ENCODE measurements at places on chromosomes 2 and 18.

DNA sequence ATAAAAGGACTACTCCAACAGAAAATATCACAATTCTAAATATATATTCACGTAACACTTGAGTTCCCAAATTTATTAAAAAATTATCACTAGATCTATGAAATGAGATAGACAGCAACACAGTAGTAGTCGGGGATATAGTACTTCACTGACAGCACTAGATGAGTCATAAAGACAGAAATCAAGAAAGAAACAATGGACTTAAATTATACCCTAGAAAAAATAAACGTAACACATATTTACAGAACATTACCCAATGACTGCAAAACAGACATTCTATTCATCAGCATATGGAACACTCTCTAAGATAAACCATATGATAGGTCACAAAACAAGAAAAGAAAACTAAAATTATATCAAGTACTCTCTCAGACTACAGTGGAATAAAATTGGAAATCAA lies 429.4 kb downstream of the MBD2 start:
- no peak for DNase-seq

GRCh38 chr2:211351987-211352386 lies 795.6 kb downstream of the CPS1 start:
- no peak for DNase-seq

DNA sequence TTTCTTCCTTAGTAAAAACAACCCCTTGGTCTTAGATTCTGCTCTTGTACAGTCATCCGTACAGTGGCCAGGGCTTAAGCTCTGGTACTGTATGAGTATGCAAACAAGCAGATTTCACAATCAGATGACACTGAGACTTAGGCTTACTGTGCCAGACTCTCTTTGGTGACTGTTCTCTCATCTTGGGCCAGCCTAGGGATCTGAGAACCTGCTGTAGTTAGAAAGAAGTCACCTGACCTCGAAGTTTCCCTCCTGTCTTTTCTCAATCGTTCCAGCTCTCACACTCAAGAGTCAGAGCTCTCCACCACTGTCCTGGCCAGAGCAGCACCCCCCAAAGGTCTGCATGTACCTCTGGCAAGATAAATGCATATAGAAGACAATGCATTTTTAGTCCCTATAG lies 63.2 kb downstream of the ZEB2 start:
- no peak for DNase-seq

GRCh38 chr2:126839796-126840195 lies 58.9 kb upstream of the TEX51 start:
- no peak for DNase-seq

DNA sequence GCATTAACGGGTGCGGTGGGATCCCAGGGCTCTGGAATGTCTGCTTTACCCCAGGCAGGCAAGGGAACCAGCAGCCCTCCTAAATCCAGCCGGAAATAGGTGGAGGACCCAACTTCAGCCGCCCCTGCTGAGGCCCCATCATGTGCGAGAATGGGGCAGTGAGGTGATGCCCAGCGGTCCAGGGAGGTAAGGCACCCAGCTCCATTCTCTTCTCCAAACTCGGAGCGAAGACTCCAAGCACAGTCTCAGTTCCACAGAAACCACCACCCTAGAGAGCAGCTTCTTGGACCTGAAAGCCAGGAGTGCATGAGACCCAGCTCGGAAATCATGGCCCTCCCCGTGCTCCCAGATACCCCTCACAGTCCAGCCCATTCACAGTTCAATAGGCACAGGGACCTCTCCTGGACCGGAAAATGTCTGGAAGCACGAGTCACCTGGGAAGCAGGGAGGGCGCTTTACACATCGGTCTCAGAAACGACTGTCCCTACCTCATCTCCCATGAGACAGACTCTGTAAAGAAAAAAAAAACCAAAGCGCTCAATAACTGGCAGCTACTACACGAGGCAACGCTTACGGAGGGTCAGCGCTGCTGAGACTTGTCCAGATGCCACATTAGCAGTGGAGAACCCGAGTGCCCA lies 2.0 kb downstream of the SDC1 start:
- DNase-seq = no peak

GRCh38 chr2:206708286-206708685 lies 9.9 kb downstream of the DYTN start:
- no peak for DNase-seq

DNA sequence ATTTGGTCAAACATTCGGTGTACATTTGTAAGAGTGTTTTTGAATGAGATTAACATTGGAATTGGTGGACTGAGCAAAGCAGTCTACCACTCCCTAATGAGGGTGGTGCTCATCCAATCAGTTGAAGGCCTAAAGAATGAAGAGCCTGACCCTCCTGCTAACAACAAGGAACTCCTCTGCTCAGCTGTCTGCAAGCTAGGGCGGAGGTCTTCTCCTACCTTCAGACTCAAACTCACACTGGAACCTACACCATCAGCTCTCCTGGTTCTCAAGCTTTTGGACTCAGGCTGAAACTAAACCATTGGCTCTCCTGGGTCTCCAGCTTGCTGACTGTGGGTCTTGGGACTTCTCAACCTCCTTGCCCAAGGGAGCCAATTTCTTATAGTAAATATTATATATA lies 55.5 kb upstream of the NPAS2 start:
- DNase-seq = no peak

DNA sequence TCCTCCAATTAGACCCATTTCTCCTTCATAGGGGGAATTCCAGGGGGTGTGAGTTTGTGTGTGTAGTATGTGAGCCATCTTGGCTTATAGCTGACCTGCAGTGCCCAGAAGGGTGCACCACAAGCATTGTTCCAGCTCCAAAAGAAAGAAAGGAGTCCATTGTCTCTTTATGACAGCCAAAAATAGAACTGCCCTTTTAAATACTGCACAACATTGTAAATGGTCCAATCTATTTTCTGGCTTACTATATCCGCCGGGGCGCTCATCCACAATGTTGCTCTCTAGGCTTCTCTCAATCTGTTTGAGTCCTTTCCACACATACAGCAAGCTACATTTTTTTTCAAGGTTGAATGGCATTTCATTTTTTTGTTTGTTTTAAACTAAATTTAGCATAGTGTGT lies 517.5 kb downstream of the STK39 start:
- no peak for DNase-seq

DNA sequence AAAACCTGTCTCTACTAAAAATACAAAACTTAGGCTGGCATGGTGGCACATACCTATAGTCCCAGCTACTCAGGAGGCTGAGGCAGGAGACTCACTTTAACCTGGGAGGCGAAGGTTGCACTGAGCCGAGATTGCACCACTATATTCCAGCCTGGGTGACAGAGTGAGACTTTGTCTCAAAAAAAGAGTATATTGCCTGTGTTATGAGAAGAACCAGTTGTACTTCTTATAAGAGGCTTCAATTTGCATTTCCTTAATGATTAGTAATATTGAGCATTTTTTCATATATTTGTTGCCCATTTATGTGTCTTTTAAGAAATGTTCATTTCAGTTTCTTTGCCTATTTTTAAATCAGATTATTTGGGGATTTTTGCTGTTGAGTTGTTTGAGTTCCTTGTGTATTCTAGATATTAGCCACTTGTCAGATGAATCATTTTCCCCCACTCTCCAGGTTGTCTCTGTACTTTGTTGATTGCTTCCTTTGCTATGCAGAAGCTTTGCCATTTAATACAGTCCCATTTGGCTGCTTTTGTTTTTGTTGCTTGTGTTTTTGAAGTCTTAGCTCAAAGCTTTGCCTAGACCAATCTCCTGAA lies 75.8 kb upstream of the LRPPRC start:
- DNase-seq = no peak

DNA sequence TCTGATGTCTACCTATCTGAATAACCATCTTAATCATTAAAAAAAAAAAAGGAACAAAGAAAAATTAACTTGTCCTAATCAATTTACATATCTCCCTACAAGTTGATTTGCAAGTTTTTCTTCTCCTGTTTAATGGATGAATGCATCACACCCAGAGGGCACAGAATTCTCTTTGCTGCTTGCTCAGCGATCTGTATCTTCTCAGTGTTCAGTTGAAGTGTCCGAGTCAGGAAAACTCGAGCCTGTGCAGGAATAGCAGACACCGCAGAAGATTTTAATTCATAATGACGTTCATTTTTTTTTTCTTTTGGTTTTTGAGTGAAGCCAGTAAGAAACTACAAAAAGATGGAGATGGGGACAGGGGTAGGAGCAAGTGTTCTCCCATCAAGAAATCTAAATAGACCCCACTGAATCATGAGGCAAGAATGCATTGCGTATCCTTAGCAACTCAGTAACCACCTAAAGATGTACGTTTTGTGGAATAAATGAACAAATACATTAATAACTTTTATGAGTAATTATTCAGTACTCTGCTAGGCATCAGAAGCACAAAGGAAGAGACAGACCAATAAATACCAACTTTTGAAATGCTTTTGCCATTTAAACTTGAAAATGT lies 675.5 kb downstream of the LRP1B start:
- DNase-seq = no peak

- DNase-seq = no peak
These were observed 70.5 kb downstream of the KCNG2 start for GRCh38 chr18:79868168-79868784.

GRCh38 chr18:45981821-45982220 lies 14.7 kb upstream of the EPG5 start:
- no peak for DNase-seq

GRCh38 chr2:219633276-219634065 lies 6.0 kb downstream of the SLC4A3 start:
- DNase-seq = no peak

- no peak for DNase-seq
These were observed 28.0 kb upstream of the SCYGR1 start for GRCh38 chr2:227415538-227416424.

DNA sequence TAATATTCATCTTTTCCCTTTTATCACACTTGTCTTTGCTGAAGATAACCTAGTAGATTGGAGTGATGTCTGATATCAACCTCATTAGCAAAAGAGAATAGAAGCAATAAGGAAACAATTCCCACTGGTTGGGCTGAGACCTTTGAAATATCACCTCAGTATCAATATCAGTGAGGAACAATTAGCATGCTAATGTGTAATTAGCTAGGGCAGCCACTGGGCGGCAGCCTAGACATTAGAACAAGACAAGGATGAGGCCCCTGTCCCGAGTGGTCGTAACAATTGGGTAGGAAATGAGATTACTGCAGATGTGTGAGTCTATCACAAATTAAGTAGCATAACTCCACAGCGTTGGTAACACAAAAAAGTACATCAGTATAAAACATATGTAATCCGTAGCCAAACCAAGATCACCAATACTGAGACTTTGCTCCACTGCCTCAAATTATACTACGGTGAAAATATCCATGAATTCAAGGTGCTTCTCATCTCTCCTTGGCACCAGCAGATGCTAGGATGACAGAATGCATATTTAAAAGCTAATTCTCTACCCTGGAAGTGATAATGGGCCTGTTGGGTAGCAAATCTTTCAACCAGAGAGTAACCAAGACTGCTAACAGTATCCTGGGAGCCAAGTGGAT lies 99.1 kb downstream of the ALPK2 start:
- peak; percentile 48 for DNase-seq

- no peak for DNase-seq
These were observed 91.6 kb downstream of the NFATC1 start for GRCh38 chr18:79487183-79487800.

- DNase-seq = peak; percentile 50
These were observed 10.2 kb upstream of the THNSL2 start for GRCh38 chr2:88159955-88160415.

DNA sequence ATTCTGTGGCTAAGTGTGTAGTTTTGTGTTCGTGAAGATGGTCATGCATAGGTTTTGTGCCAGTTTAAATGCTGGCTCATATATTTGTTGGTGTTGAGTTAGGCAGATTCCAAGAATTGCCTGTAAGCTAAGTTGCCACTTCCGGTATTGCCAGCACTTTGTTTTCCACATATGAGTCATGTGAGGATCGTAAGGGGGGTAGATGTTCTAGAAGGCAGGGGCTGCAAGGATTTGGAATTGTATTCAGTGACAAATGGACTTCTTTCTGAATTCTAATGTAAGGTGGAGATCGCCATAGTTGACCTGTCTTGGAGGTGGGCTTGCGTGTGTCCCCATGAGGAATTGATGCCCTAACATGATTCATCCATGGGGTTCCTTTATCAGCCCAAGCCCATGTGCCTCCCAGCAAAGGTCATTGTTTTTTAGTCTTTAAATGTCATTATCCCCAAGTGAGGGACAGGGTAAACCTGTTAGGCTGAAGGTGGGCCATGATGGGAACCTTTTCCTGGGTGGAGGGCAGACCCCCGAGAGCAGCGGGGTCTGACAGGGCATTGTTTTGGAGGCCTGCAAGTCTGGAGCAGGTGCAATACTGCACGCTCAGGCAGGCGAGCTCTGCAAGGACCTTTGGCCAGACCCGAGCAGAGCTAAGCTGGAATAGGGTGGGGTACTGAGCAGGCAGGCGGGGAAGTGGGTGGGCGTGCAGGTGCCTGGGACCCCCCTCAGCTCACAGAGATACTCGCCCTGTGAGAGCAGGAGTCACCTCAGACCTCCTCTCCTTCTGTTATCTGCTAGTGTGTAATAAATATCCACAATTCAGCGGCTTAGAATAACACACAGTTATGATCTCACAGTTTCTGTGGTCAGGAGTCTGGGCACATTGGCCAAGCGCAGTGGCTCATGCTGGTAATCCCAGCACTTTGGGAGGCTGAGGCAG lies 77.4 kb downstream of the LRRFIP1 start:
- DNase-seq = no peak

- DNase-seq = no peak
These were observed 360.3 kb downstream of the IRS1 start for GRCh38 chr2:226439337-226439736.

GRCh38 chr18:13338318-13338717 lies 119.8 kb downstream of the LDLRAD4 start:
- DNase-seq = no peak

DNA sequence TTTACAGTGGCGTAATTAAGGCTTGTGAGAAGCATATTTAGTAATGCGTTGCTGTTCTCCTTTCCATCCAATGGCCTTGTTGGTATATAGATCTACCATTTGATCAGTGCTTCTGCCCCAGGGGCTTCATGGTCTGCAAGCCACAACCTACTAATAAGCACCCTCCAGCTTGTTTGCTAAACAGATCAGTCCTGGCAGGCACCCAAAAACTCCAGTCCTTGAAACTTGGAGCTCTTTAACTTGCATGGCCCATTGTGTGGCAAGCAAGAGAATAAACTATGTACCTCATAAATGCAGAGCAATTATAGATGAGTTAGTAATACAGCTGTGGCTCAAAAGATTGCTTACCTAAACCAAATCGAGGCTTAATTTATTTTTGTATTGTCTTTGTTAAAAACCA lies 158.5 kb downstream of the FTCDNL1 start:
- DNase-seq = no peak

GRCh38 chr2:126059379-126059778 lies 596.6 kb upstream of the GYPC start:
- no peak for DNase-seq

DNA sequence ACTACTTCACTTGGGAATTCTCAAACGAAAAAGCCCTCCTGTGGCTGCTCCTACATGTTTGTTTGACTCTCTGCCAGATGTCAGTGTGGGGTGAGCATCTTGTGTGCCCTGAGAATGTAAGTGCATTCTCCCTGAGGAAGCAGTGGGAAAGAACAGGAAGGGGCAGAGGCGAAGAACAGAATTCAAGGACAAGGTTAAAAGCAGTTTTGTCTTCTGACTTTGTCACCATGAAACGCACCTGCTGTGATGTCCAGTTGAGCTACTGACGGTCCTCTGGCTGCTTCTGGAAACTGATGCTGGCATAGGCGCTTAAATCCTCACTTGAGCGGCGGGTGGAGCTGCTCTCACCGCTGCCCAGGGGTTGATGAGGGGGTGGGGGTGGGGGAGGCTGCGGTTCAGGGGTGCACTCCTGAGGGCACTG lies 4.9 kb downstream of the IRS1 start:
- DNase-seq = no peak
